ENCODE measurements at places on chromosomes 7 and 10. TPM values are rescaled to one million over a fixed set of nuclear protein-coding genes. Genes with fewer than 3 reads are reported as not detected.

Gene SDK1
- 10.5 TPM for polyA plus RNA-seq

Gene PRR15
- 0.38 TPM for polyA plus RNA-seq

Gene GJC3
- 1.00 TPM for polyA plus RNA-seq

DNA sequence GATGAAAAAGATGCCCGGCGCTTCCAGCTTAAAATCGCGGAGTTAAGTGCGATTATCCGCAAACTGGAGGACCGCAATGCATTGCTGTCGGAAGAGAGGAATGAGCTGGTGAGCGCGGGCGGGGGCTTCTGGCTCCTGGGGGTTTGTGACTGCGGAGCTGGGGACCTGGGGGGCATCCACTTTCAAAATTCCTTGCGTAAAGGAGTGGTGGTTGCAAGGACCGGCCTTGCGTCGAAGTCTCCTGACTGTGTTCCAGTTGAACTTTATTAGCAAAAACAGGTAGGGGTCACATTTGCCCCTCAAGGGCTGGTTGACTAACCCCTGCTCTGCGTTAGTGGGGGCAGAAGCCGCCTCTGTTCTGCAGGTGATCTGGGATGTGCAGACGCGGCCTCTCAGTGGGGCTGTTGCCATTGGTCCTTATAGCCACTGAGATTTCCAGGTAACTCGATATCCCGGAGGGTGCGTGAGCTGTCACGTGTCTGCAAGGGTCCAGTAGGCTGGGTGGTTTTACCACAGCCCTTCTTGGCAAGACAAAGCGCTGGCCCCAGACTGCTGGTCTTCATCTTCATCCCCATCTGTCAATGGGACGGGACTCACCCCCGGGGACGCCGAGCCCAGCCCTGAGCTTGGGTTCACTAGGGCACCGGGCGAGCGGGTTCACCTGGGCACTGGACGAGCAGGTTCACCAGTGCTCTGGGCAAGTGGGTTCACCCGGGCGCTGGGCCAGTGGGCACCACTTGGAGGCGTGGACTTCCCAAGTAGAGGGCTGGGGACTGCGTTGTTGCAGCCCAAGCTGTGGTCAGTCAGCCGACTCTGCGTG, 51.5 kb upstream of the DPYSL4 start:
- DNase-seq = no peak

DNA sequence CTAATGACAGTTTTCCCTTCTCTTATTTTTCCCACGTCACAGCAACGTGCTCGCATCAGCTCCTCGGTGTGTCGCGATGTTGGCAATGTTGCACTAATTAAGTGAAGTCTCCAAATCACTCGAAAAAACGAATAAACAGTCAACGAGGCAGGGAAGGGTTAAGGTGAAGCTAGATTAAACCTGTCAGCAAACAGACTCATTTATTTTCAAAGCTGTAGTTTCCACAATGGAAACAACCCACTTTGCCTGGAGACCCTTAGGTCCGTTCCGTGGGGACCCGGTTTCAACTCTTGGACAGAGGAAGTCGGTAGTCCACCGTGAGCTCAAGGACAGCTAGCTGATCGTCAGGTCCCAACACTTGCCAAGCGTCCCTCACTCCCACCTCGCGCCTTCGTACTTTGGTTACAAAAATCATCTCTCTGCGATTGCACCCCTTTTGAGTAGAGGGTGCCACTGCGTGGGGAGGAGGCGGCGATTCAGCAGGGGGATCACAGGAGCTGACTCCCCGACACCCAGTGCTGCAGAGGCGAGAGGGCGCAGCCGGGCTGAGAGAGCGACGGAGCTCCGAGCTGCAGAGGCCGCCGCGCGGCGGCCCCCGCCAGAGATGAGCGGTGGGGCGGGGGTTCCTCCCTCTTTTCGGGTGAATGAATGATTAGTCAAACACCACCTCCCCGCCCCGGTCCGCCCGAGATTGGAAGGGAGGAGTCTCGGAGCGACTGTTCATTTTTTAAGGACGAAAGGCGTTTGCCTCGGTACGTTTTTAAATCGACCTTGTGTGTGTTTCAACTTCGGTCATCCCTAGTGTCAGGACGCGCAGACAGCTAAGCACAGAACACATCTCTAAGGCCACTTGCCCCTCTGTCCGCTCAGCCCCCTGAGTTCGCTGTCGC, 1.3 kb upstream of the BMPER start:
- DNase-seq = peak; percentile 31

GRCh38 chr7:11261470-11261869, 287.8 kb downstream of the PHF14 start:
- peak; percentile 38 for DNase-seq

GRCh38 chr7:27098578-27099451, 3.0 kb upstream of the HOXA1 start:
- DNase-seq = peak; percentile 82

Data from spinal cord (tissue), 10 donors.